SJSA1 (cell line): ENCODE measurements at places on chromosomes 2 and 18. TPM values are rescaled to one million over a fixed set of nuclear protein-coding genes. Genes with fewer than 3 reads are reported as not detected.

DNA sequence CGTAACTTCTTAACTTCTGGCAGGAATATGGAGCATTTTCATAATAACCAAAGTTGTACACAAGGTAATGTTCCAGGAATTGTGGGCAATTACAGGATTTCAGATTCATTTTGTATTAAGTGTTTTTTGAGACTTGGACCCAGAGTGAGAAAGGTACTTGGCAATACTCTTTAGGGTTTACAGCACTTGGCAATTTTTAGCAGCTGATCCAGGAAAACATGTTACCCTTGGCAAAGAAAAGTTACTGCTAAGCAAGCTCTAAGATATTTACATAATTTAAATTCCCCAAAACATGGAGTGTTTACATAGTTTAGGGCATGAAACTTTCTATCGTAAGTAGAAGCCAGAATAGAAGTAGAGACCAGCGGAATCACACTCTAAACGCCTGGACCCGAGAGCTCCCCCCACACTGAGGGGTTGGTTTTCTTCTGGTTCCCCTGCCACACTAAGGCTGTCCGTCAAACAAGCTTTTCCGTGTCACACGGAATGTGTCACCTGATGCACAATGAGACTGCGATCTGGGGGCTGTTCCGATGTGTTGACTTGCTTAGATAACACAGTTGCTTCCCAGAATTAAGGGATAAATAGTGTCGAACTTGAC lies 177.1 kb downstream of the PTGR3 start:
- DNase-seq = no peak

GRCh38 chr18:62172298-62172697 lies 14.6 kb downstream of the PIGN start:
- no peak for DNase-seq

Gene CXCR1
- not detected in 2 replicates for total RNA-seq

DNA sequence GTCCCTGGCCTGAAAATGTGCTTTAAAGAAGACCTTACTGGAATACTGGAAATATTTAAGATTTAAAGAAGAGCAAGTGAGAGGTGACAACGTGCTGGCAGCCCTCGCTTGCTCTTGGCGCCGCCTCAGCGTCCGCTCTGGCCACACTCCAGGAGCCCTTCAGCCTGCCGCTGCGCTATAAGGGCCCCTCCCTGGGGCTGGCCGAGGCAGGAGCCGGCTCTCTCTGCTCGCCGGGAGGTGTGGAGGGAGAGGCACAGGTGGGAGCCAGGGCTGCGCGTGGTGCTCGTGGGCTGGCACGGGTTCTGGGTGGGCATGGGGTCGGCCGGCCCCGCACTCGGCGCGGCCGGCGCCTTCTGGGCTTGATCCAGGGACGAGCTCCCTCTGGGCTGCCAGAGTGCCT lies 2.9 kb upstream of the COQ10B start:
- no peak for DNase-seq

Gene SCN9A
- 11.5 and 19.9 TPM in 2 replicates for total RNA-seq

- DNase-seq = no peak
These were observed 261.5 kb upstream of the SIX3 start for GRCh38 chr2:44679990-44680389.

DNA sequence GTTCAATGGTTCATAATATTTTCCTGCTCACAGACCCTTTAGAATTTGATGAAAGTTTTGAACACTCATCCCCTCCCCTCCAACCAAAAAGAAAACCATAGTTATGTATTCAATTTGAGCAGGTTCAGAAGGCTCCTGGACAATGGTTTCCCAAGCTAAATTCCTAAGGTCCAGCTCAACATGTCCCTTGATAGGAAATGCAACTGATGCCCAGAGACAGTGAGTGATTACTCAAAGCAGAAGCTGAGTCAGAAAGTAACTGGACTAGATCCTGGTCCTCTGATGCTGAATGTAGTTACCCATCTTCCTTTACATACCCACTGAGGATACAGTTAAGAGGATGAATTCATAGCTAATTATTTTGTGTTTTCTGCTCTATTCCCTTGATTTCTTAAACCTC lies 218.9 kb upstream of the NCKAP5 start:
- no peak for DNase-seq

DNA sequence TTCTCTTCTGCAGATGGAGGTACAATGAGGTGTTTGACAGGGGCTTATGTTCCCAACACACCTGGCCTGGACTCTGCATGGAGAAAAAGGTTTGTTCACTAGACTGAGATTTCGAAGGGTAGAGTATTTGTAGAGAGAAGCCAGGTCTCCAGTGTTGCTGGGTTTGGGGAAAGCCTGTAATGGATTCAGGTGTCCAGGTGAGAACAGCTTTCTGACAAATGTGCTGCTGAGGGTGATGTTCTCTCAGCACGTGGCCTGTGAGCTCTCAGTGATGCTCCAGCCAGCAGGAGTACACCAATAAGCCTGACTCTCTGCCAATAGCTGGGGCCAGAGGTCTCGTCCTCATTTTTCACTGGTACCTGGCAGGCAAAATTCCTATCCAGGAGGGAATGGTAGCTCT lies 43.8 kb upstream of the ARHGAP25 start:
- DNase-seq = no peak

DNA sequence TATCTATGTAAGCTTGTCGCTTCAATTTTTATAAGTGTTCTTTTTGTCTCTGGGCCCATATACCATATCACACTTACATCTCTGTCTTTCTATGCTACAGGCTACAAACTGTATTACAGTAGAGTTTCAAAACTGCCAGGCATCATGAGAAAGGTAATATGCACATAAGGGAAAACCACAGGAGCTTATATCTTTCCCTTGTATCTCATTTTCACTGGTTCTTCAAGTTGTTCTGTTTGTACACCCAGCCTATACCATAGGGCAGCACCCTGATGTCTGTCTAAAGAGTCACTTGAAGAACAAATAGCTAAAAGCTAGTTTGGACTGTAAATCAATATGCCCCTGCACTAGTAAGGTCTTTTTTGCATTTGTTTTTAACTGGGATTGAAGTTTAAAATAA lies 366.7 kb downstream of the FIGN start:
- no peak for DNase-seq

Gene SIX3
- not detected in 2 replicates for total RNA-seq

Gene PER2
- 4.6 and 5.8 TPM in 2 replicates for total RNA-seq

GRCh38 chr2:145653553-145653952 lies 1133.6 kb upstream of the ZEB2 start:
- no peak for DNase-seq

DNA sequence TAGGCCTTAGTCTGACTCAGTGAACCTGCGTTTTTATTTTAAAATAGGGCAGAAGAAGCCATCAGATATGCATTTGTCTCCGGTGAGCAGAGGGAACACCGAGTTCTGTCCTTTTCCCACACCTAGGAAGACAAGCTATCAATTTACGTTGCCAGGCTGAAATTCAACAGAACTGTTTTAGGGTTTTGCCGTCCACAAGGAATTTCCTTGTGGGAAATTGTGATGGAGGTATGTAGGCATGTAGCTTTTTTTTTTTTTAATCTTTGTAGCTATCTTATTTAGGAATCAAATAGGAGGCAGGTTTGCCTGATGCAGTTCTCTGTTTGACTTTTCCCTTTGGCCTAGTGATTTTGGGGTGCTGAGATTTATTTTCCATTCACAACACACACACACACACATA lies 62.0 kb upstream of the ASAP2 start:
- no peak for DNase-seq

Gene PRKAG3
- total RNA-seq = not detected in 2 replicates

DNA sequence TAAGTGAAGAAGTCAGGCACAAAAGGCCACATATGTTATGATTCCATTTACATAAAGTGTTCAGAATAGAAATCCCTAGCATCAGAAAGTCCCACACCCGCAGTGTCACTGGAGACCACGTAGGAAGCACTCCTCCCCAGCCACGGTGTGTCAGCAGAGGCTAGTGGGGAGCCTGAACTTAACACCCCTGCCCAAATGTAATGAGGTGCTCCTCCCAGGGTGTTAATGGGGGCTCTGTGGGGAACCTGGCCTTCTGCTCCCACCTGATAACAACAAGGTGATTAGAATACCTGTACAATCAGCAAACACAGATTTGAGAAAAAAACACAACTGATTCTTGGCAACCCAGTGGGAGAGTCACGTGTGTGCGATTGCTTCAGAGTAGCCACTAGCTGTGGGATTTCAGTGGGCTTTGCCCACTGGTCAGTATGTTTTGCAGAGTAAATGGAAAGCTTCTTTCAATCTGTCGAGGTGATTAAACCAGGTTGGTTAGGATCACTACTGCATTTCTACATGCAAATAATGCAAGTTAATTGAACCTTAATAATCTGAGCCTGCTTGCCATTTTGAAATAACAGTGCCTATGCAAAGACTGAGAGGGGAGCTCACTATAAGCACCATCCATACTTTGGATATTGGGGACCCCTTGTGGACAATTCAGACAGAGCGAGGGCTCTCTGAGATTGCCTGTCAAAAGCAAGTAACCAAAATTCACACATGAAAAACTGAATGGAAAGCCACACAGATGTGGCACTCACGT lies 20.6 kb upstream of the ATRAID start:
- peak; percentile 65 for DNase-seq

- no peak for DNase-seq
These were observed 22.8 kb downstream of the ZSCAN30 start for GRCh38 chr18:35267161-35267651.

DNA sequence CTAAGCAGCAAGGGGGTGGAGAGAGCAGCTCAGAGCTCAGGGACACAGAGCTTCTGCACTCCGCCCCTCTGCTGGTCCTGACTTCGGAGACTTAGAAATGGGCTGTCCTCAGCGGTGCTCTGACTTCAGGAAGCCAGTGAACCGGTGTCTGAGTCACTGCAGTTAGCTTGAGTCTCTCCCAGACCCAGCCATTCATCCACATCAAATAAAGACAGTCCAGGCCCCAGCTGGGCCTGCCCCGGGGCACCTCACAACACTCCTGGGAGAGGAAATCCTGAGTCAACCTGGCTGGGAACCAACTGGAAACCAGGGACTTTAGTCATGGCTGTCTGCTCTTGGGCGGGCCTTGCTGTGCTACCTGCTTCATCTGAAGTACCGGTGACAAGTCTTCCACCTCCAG lies 5.4 kb upstream of the ITGB6 start:
- peak; percentile 94 for DNase-seq
